ENCODE measurements at places on chromosomes 11 and 22. TPM values are rescaled to one million over a fixed set of nuclear protein-coding genes. Genes with fewer than 3 reads are reported as not detected.

Gene OR52I1
- polyA plus RNA-seq, result not detected

Gene ASCL2
- 0.94 TPM for polyA plus RNA-seq

GRCh38 chr22:20191000-20191515 lies 40.2 kb upstream of the CCDC188 start:
- no peak overlapping the region for H3K27ac ChIP-seq
- H3K4me1 ChIP-seq, result no peaks in the 10 kb centered on the region
- H3K36me3 ChIP-seq, result no peaks in the 10 kb centered on the region

GRCh38 chr11:114060392-114061047 lies 1.0 kb downstream of the ZBTB16 start:
- DNase-seq, result peak; percentile 62
- H3K27ac ChIP-seq, result peak overlapping the region; percentile 93
- H3K36me3 ChIP-seq, result peaks cover 9% of the 10 kb centered on the region
- H3K4me3 ChIP-seq, result peak overlapping the region; percentile 80
- H3K4me1 ChIP-seq, result peaks cover 8% of the 10 kb centered on the region
- peaks cover 35% of the 10 kb centered on the region for H3K27me3 ChIP-seq

Gene OR4C46
- polyA plus RNA-seq, result not detected

DNA sequence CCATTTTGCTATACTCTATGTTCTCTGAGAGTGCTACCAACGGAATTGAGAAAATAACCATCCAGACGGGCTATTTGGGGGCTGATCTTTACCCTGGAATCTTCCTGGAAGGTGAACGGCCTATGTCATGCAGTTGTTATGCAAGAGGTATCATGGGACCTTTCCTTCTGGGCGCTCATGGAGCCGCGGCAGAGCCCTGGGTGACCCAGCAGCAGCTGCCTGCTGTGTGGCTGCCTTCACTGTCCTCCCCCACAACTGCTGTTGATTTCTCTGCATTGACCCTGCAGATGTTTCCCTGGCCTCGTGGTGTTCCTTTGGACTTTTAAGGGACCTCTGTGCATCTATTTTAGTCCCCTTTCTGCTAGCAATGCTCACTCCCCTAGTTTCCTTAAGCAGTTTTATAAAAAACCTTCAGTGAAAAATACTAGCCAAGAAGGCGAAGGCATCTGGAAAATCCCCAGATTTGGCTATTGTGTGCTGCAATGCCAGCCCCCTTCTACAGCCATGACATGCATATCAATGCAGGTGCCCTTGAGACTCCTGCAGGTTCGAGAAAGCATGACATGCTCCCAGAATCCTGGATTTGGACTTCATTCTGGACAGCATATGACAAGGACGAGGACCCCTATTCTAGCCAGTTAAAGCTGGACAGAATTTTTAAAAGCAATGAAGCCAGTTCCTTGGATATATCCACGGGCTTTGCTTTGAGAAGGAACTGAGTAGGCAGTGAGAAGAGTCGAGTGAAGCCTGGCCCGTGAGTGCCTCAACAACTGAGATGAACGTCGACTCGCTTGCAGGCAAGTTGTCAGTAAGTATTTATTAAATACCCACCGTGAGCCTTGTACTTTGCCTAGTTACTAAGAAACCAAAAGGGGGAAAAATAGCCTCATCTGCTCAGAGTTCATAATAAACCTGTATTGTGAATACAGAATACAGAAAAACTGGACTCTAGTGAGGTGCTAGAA lies at the start of gene SLC25A18:
Gene SLC25A18, plus strand, starts transcription at position 593 of the 965 bp plus-strand sequence. CDS start 16,447 bp downstream, outside the sequence.
- peak within 1 kb of the TSS; percentile 84 for H3K27ac ChIP-seq
- H3K27me3 ChIP-seq, result no peaks in the 10 kb centered on the region
- H3K4me3 ChIP-seq, result no peak within 1 kb of the TSS
- H3K4me1 ChIP-seq, result peaks cover 3% of the 10 kb centered on the region
- H3K36me3 ChIP-seq, result no peaks in the 10 kb centered on the region
